Activated CD8-positive, alpha-beta memory T cell treated with anti-CD3 and anti-CD28 coated beads for 1 hour (primary cell): ENCODE measurements at places on chromosomes 4 and X.

DNA sequence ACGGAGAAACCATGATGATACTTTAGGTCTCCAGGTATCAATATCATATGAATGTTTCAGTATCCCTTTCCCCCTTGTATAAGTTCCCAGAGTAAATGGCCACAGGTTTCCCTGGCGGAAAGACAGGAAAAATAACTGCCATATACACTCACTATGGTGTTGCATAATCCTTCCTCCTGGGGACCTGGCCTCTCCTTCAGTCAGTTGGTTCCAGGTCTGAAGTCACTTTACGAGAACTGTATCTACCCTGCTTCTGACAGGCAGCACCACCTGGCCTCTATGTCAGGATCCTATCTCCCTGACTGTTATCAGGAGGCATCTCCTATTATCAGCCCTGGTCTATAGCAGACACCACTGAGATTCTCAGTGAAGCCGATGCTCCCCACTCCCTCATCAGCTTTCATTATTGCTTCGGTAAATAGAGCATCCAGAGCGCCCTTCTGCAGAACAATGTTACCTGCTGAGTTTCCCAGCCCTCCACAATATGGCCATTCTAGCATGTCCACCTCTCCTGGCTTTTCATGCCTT is 22.6 kb downstream of the HAUS3 start:
- DNase-seq = no peak

GRCh38 chrX:140733766-140734342 is 24.3 kb downstream of the LINC00632 start:
- DNase-seq = no peak

DNA sequence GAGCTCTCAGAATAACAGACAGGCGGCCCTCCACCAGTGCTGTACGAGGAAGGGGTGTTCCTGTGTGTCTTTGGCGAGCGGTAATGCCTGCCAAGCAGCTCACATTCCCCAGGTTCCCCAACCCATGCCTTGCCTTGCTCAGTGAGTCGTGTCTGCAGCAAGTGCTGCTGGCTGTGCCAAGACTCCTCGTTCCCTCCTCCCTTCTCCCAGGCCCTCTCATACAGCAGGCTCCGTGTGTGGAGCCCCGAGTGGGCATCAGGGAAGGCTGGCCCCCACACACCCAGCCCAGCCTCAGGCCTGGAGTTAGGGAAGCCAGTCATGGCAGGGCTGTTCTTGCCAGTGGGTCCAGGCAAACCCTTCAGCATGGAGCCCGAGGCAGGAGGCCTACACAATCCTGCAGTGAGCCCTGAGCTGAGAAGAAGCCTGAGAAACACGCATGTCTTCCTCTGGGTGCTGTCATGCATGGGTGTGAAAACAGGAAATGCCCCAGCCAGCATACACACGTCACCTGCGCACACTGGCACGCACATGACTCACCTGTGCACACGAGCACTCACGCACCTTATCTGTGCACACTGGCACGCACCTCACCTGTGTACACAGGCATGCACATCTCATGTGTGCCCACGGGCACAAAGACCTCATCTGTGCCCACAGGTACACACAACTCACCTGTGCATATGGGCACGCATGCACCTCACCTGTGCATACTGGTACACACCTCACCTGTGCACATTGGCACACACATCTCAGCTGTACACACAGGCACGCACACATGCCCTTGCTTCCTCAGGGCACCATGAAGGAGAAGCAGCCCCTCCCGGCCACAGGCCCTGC is 238.7 kb downstream of the DHRSX start:
- DNase-seq = no peak

GRCh38 chr4:86031927-86032326 is 327.9 kb downstream of the MAPK10 start:
- no peak for DNase-seq

- DNase-seq = no peak
Measured at GRCh38 chr4:96473246-96473645, 633.4 kb downstream of the PDHA2 start.

- no peak for DNase-seq
Measured at GRCh38 chr4:170336238-170336775, 246.6 kb upstream of the AADAT start.

- no peak for DNase-seq
Measured at GRCh38 chr4:6507345-6507744, 34.9 kb upstream of the PPP2R2C start.

GRCh38 chr4:121070696-121071639 is 1.4 kb downstream of the NDNF start:
- no peak for DNase-seq

- no peak for DNase-seq
Measured at GRCh38 chr4:144646523-144647094, 653 bp downstream of the HHIP start.

DNA sequence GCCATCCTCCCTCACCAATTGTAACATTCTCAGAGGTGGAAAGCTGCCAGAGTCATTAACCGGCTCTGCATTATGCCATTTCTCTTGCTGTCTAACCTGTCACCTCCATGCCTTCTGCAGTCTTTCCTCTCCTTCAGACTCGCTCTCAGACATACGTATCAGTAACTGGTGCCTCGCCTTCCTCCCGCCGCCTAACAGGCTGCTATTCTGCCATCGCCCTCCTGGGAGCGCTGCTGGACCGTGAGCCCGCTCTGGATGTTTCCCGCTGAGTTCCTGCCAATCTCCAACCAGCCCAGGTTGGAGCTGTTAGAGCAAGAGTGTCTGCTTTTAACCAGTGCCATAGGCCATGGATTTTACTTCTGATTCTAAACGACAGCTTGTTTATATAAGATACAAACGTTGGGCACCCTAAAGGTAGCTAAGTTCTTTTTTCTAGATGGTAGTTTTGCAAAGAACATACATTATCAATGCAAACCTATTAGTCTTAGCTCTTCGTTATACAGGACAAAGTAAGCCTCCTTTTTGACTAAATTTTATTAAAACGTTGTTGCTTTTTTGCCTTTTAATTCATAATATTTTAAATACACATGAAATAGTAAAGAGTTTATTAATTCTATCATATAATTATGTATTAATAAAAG is 59.5 kb upstream of the NEIL3 start:
- peak; percentile 35 for DNase-seq

GRCh38 chr4:39565878-39566600 is 38.8 kb upstream of the UGDH start:
- DNase-seq = no peak

GRCh38 chrX:73903941-73904340 is 340.9 kb downstream of the CHIC1 start:
- no peak for DNase-seq

DNA sequence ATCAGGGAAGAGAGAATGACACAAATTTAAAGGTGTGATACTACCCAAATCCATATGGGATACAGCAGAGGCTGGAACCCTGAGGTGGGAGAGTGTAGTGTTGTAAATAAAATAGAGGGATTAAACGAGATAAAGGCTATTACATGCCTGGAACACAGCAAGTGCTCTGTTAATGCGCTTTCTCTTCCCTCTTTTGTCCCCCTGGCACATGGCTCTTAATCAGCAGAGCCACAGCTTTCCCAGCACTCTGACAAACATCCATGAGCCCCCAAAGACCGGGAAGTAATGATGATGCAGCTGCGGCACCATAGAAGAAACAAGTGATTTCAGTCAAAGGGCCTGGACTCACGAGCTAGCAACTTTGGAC is 85.9 kb downstream of the RASL11B start:
- no peak for DNase-seq

- no peak for DNase-seq
Measured at GRCh38 chr4:184819786-184820185, 6.0 kb downstream of the ACSL1 start.

- DNase-seq = no peak
Measured at GRCh38 chr4:173231916-173232315, 63.3 kb downstream of the GALNT7 start.

GRCh38 chrX:113741744-113742143 is 842.1 kb upstream of the HTR2C start:
- no peak for DNase-seq

DNA sequence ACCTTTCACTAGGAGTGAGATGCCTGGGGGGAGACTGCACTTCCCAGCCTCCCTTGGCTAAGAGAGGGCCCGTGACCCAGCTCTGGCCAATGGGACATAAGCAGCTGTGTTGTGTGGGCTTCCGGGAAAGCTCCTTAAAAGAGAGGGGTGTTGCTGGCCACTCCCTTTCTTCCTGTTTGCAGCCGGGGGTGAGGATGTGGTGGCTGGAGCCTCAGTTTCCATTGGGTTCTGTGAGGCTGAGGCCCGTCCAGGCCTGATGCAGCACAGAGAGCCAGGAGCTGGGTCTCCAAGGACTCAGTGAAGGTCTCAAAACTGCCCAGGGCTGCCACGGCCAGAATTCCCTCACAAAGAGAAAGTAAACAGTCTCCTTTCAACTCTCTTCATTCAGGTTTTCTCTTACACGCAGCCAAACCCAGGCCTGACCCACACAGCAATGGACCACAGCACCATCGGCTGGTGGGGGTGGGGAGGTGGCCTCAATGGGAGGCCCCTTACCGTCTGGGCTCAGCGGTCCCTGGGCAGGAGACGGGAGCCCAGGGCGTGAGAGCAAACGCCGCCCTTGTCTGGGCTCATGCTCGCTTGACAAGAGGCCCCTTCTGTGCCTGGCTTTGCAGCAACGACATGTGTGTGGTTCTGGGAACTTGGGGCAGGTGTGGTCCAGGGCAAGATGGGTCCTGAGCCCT is 6.6 kb downstream of the NKX1-1 start:
- no peak for DNase-seq

- DNase-seq = no peak
Measured at GRCh38 chrX:9555354-9555753, 90.5 kb downstream of the TBL1X start.

- no peak for DNase-seq
Measured at GRCh38 chrX:78619834-78620233, 39.3 kb downstream of the RTL3 start.

GRCh38 chr4:59671037-59671436 is 1529.1 kb upstream of the ADGRL3 start:
- no peak for DNase-seq

- no peak for DNase-seq
Measured at GRCh38 chr4:162707962-162708361, 458.7 kb downstream of the NAF1 start.

DNA sequence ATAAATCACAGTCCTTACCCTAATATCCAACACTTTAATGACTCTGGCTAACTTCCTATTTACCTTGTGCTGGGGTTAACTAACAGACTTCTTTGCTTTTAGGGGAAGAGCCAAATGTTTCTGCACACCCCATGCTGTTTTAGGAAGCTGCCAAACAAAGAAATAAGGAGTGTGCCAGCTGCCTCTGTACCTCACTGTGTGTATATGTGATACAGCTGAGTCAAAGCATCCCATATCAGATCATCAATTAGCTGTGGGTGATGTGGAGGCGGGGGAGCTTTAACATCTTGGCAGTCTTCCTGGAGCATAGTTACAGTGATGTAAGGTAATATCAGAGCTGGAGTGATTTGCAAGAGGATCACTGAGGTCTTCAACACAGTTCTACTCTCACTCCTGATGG is 95.4 kb downstream of the COL25A1 start:
- no peak for DNase-seq

DNA sequence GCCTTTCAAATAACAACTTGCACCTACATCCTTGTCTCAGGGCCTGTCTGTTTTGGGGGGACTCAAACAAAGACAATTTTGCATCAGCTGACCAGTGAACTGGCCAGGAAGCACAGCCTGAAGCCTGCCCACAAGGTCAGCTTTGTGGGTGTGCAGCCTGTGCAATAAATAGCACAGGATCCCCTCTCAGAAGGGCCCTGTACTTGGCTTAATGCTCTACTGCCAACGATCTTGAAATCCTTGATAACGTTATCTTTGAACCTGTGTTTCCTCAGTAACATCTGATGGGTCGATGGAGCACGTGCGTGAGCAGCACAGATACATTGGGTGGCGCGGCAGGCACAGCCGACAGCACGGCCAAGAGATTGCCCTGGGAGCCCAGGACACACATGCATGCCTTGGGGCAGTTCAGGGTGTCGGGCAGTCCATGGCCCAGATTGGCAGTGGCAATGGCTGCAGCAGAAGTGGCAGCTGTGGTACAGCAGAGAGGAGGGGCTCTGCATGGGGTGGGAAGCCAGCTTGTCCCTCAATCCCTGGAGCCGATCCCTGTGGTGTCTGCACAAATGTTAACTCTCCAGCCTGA is 58.8 kb upstream of the ATP6AP2 start:
- DNase-seq = no peak

DNA sequence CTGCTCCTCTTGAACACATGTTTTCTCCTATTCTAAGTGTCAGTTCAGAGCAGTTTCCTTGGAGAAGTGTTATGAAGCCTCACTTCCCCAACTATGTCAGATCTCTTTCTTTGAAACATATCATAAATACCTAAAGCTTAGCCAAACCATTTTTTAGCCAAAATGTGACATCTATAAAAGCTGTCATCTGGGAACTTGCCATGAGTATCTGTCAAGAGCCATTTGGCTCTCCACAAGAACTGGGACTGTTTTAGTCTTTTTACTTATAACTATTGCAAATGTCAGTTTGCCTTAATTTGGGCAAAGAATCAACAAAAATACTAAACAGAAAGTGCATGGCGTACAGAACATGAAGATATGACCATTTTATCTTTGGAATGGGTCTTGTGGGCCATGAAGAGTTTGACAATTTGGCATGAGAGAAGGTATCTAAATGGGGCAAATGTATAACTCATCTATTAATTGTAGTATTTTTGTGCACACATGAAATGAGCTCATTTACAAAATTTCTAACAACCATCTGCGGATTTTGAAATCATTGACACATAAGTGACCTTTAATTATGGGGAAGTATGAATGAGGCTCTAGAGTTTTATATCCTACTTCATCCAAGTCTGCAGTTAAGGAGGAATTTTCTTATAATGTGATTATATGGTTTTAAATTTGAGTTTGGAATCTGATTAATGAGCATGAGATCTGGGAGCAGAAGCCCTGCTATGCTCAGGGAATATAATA is 129.1 kb upstream of the PACRGL start:
- no peak for DNase-seq

GRCh38 chr4:184385705-184386141 is 88.6 kb downstream of the IRF2 start:
- DNase-seq = no peak

GRCh38 chrX:57266275-57266674 is 20.2 kb upstream of the FAAH2 start:
- DNase-seq = no peak

GRCh38 chr4:146029939-146030710 is 91.5 kb upstream of the ZNF827 start:
- DNase-seq = no peak

- no peak for DNase-seq
Measured at GRCh38 chrX:119223783-119224182, 12.3 kb upstream of the PGRMC1 start.

- no peak for DNase-seq
Measured at GRCh38 chr4:26201120-26201519, 119.7 kb upstream of the RBPJ start.
